ENCODE measurements at places on chromosomes 16 and 17.

- no peak for DNase-seq
Measured at GRCh38 chr16:20875355-20875650, 24.9 kb downstream of the DCUN1D3 start.

DNA sequence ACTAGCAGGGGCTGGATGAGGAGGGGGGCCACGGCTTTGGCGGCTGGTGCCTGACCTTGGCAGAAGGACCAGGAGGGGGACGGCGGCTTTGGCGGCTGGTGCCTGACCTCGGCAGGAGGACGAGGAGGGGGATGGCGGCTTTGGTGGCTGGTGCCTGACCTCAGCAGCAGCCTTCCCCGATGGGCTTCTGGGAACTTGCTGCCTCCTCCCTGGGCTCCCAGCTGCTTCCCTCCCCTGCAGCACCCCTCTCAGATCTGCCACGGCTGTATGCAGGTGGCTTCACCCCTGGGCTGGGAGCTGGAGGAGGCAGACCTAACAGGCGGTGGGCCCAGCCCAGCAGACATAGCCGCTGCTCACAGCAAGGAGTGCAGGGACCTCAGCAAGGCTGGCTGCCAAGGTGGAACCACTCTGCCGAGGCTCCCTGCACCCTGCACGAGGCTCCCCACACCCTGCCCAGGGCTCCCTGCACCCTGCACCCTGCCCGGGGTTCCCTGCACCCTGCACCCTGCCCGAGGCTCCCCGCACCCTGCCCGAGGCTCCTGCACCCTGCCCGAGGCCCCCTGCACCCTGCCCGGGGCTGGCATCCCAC is 38.4 kb upstream of the CBFA2T3 start:
- DNase-seq = no peak

DNA sequence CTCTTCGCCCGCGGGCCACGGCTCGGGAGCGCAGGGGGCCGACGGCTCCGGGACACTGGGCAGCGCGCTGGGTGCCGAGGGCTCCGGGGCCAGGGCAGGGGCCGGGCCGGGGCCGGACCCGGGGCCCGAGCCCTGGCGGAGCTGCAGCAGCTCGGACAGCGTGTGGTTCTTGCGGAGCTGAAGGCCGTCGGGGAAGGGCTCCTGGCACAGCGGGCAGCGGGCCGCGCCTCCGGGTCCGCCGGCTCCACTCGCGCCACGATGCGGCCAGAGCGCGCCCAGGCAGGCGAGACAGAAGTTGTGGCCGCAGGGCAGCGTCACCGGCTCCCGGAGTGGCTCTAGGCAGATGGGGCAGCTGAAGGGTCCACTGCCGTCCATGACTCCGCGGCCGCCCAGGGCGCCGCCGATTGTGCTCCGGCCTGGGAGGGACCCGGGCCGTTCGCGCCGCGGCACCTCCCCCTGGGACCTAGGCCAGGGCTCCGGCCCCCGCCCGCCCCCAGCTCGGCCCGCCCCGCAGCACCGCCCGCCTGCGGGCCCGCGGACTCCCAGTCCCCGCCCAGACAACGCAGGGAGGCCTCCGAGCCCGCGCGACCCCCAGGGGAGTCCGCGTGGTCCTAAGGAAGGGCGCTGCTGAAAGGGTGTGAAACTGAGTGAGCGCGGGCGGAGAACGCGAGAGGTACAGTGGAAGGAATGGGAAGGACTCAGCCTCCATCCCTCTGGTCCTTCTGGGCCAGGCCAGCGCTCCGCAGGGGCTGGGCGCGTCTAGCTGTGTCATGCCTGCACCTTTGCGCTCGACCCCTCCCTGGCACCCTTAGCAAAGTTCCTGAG is at the start of gene TRIM47:
TSS of gene TRIM47 (minus strand) at position 408 of the 825 bp plus-strand sequence. CDS start at position 375, 33 bp downstream.
- DNase-seq = peak; percentile 72

DNA sequence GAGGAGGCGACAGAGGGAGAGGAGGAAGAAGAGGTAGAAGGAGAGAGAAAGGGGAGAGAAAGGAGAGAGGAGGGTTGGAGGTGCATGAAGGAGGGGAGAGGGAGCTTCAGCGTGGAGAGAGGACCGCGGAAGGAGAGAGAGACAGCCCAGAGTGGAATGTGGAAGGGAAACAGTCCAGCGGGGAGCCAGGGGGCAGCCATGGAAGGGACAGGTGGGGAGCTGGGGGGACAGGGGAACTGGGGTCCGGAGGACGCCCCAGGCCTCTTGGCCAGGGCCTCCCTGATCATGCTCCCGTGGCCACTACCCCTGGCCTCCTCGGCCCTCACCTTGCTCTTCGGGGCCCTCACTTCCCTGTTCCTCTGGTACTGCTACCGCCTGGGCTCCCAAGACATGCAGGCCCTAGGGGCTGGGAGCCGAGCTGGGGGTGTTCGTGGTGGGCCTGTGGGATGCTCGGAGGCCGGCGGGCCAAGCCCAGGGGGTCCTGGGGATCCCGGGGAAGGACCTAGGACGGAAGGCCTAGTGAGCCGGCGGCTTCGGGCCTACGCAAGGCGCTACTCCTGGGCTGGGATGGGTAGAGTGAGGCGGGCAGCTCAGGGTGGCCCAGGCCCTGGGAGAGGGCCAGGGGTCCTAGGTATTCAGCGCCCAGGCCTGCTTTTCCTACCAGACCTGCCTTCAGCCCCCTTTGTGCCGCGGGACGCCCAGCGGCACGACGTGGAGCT is 759 bp downstream of the ASPHD1 start:
- peak; percentile 10 for DNase-seq

GRCh38 chr17:63039899-63040602 is 74.0 kb downstream of the TANC2 start:
- peak; percentile 69 for DNase-seq

GRCh38 chr16:19132255-19132654 is 18.5 kb downstream of the ITPRIPL2 start:
- no peak for DNase-seq

DNA sequence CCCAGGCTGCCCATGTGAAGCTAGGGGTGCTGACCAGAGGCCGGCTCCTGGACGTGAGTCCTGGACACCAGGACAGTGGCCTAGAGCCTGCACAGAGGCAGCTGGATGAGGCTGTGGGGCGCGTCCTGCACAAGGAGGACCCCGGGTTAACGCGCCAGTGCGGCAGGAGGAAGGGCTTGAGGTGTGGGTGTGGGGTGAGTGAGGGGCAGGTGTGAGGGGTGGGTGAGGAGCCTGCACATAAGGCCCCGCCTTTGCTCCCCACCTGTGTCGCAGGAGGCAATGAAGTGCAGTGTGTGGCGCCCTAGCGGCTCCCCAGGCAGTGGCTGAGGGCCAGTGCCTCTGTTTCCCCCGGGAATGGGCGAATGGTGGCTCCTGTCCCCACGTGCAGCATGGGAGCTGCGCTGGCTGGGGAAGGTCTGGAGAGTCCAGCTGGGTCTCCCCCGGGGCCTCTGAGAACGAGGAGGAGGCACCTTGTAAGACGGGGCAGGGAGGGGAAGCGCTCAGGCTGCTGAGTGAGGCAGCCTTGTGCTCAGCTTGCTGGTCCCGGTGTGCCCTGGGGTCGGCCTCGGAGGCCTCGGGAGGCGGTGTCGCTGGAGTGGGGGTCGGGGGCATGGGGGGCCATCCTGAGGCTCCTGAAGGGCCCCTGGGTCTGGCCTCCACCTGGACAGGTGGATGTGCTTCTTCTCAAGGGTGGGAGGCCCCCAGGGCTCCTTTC is 3.2 kb downstream of the CD7 start:
- DNase-seq = no peak

DNA sequence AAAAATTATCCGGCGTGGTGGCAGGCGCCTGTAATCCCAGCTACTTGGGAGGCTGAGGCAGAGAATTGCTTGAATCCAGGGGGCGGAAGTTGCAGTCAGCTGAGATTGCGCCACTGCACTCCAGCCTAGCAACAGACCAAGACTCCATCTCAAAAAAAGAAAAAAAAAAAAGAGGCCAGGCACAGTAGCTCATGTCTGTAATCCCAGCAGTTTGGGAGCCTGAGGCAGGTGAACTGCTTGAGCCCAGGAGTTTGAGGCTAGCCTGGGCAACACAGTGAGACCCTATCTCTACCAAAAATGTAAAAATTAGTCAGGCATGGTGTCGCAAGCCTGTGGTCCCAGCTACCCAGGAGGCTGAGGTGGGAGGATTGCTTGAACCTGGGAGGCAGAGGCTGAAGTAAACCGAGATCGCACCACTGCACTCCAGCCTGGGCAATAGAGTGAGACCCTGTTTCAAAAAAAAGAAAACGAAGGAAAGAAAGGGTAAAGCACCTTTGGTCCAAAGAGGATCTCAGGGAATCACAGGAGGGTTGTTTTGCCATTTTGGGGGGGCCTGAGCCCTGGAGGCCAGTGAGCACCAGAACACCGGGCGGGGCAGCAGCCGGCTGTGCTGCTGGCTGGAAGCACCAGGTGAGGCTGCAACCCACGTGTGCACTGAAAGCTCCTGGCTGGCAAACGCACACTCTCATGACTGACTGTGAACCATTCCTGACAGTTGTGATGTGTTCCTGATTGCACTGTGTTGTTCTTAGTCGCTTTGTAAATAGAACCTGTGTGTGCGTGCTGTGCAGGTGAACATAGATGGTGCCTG is 18.4 kb downstream of the HS3ST6 start:
- DNase-seq = no peak

DNA sequence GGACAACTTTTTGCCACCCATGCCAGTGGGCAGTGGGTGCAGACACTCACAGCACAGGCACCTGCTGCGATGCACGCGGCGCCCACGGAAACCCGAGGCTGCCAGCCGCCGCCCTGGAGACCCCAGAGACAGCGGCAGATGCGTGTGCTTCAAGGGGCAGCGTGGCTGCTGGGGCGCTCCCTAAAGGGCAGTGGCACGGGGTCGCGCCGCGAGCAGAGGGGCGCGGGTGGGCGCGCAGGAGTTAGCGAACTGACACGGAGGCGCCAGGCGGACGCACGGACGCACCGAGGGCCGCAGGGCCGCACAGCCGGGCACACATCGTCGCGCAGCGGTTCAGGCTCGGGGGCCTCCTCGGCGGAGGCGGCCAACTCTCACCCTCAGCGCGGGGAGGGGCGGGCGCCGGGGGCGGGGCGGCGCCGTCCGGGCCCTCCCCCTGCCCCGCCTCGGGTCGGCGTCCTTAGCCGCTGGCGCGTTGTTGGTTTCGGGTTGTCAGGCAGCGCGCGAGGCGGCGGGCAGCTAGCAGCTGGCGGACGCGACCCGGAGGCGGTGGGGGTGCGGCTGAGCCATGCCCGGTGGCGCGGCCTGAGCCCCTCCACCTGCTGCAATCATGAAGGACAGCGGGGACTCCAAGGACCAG is at the start of gene KIF19:
TSS of gene KIF19 (plus strand) at position 484 of the 637 bp plus-strand sequence. CDS start at position 608, 124 bp downstream.
- no peak for DNase-seq

DNA sequence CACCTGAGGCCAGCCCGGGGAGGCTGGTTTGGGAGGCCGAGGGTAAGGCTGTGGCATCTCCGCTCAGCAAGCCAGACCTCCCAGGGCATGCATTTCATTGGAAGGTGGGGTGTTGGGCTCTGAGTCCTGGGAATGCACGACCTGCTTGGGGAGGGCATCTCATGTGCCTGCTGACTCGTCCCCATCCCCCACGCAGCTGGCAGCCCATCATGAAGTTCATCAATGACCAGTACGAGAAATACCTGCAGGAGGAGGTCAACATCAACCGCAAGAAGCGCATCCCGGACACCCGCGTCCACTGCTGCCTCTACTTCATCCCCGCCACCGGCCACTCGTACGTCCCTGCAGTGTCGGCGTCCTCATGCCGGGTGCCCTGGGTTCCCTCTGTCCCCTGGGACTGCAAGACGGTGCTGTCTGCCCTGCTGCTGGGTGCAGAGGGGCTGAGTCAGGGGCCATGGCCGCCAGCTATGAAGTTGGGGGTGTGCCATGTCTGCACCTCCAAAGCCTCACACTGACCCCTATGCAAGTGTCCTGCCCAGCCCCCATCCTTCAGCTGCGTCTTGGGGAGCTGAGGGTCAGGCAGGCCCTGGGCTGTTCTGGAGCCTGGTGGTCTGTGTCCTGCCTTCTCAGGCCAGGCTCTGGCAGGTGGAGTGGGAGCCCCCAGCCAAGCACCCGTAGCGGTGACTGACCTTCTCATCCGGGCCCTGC is 347.9 kb downstream of the SEC14L1 start:
- no peak for DNase-seq

DNA sequence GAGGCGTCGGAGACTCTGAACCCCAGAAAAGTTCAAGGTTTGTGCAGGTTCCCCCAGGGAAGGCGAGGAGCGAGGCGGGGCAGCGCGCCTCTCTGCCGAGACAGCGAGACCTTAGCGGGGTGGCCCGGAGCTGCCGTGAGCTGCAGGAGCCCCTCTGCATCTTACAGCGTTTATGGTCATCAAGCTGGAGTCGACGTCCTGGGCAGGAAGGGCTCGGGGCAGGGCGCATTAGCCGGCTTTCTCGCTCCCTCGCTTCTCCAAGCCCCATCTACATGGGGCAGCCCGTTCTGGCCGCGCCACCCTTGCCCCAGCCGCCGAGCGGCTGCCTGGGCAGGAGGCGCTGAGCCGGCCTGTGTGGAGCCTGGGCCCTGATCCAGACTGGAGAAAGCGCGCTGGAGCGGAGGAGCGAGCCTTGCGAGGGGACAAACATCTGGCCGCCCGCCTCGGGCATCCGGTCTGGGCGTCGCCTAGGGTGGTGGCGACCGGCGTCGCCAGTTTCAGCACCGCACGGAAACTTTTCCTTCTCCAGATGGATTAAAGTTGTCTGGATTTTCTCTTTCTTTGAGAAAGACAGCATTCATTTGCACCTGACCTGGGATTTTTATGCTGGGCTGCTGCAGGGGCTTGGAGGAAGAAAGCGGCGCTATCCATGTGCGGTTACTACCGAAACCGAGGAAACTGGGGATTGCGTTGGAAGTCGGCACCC is 750 bp downstream of the TMEM132E start:
- peak; percentile 4 for DNase-seq

DNA sequence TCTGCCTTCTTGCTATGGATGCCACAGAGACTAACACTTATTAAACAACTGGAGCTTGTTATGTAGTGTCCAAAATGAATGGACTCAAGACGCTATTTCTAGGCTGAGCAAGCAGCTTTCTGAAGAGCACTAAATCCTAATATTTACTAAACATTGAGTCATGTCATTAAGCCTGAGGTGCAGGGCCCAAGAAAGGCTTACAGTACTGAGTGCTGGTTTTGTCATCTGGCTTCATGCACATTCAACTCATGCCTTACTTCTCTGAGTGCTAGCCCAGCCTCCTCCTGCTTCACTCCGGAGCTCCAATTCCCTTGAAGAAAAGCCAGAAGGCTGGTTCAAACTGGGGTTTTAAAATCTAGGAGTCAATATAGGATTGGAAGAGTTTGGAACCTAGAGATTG is 363.3 kb upstream of the CDH5 start:
- DNase-seq = no peak

DNA sequence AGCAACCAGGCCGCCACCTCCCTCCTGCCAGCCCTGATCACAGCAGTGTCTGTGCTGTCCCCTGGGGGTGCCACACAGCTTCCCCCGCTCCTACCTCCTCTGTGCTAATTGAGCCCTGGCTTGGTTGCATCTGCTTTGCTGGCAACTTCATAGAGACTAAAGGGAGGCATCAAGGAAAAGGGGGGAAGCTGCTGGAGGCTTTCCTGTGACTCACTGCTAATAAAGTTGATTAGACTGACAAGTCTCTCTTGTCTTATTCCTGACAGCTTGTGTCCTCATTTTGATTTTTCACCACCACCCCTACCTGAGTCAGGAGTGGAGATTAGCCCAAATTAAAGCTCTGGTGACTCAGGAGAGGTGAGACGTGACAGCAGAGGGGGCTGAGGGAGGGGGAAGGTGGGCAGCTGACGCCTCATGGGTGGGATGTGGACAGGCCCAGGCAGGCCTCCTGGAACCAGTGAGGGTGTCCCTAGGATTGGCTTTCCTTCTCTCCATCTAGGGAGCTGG is 310.0 kb downstream of the CBLN1 start:
- no peak for DNase-seq

- no peak for DNase-seq
Measured at GRCh38 chr16:56515665-56516064, 4.2 kb downstream of the BBS2 start.

Measured in fibroblast of the aortic adventitia (primary cell).